ENCODE measurements at places on chromosomes 5 and 9. TPM values are rescaled to one million over a fixed set of nuclear protein-coding genes. Genes with fewer than 3 reads are reported as not detected.

DNA sequence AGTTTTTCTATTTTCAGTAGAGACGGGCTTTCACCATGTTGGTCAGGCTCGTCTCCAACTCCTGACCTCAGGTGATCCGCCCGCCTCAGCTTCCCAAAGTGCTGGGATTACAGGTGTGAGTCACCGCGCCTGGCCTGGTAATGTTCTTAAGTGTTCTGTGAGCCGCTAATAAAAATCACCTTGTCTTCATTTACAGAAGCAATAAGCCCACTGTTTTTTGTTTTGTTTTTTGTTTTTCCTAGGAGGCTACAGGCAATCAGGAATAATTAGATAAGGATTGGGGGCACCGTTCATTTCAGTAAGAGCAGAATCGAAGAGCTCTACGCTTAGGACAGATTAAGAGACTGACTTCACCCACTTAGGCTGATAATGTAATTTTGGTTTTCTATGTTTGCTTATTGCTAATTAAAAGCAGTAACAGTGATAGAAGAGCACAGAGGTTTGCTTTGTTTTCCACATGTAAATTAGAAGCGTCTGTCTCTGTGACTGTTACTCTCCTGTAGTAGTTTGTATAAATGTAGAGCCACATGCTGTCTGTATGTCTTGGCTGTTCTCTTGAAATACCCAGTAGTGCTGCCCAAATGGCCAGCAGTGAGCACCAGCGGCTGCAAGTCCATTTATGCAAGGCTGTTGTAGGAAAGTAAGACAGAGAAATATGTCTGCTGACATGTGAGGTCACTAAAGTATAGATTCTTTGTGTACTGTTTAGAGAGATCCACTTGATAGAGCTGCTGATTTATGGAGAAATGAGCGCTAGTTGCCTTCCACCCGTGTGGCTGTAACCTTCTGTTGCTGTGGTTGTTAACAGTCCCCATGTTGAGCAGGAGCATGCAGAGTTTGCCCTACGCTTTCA is 30.5 kb downstream of the TRIO start:
- H3K36me3 ChIP-seq: peaks cover 1% of the 10 kb centered on the region
- H3K27ac ChIP-seq: peak overlapping the region; percentile 9
- DNase-seq: no peak
- H3K4me3 ChIP-seq: no peak overlapping the region
- H3K27me3 ChIP-seq: no peaks in the 10 kb centered on the region
- H3K4me1 ChIP-seq: peaks cover 64% of the 10 kb centered on the region

DNA sequence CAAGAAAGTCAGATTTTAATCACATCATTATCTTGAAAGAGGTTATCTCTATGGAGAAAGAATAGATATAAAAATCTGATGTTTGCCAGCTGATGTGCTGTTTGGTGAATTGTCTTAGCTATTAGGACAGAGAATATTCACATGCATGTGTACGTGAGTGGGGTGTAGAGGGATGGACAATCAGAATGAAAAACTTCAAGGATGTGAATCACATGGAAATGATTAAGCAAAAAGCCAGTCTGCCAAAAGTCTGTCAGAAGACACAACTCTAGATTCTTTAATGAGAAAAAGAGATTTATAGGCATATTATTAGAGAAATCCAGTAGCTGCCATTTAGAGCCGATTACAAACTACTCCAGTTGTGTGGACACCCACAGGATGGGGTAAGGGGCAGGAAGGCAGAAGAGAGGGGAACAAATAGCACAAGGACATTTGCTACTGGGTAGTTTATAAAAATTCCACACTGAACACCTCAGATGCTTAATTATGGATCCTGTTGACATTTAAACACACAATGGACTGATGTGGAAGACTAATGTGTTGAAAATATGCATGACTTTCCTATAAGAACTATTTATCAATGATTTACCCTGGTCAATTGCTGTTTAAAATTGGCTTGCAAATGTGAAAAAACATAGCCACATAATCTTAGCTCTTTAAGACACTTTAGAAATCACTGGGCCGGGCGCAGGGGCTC is 127.4 kb downstream of the PTTG1 start:
- no peak overlapping the region for H3K4me3 ChIP-seq
- H3K27ac ChIP-seq: no peak overlapping the region
- no peaks in the 10 kb centered on the region for H3K36me3 ChIP-seq
- no peak for DNase-seq
- H3K4me1 ChIP-seq: no peaks in the 10 kb centered on the region
- H3K27me3 ChIP-seq: peaks cover 21% of the 10 kb centered on the region

- no peak overlapping the region for H3K27ac ChIP-seq
- H3K36me3 ChIP-seq: peaks cover 12% of the 10 kb centered on the region
- H3K27me3 ChIP-seq: no peaks in the 10 kb centered on the region
- H3K4me1 ChIP-seq: no peaks in the 10 kb centered on the region
- no peak overlapping the region for H3K4me3 ChIP-seq
Measured at GRCh38 chr5:150401076-150401375, 11.7 kb downstream of the CD74 start.

The ZFP37 gene
- 8.4 TPM for total RNA-seq

The ARHGEF37 gene
- 2.3 TPM for total RNA-seq

The ZNF483 gene
- total RNA-seq: 28.7 TPM

- H3K4me1 ChIP-seq: peaks cover 6% of the 10 kb centered on the region
- no peak overlapping the region for H3K27ac ChIP-seq
- peaks cover 3% of the 10 kb centered on the region for H3K27me3 ChIP-seq
- peaks cover 3% of the 10 kb centered on the region for H3K36me3 ChIP-seq
- no peak overlapping the region for H3K4me3 ChIP-seq
Measured at GRCh38 chr9:38432922-38433510, 8.8 kb upstream of the IGFBPL1 start.

- H3K4me3 ChIP-seq: peak within 1 kb of the TSS; percentile 62
- peak within 1 kb of the TSS; percentile 16 for H3K27ac ChIP-seq
- no peak for DNase-seq
- peaks cover 24% of the 10 kb centered on the region for H3K4me1 ChIP-seq
Measured at GRCh38 chr9:130896233-130897014, at the start of gene QRFP. QRFP (minus strand) TSS chr9:130896812; CDS start chr9:130893838, 2,974 bp downstream.

The FBP1 gene
- 0.80 TPM for total RNA-seq

The TRIM7 gene
- not detected for total RNA-seq

The DDX4 gene
- not detected for total RNA-seq

The LCN12 gene
- 0.50 TPM for total RNA-seq

- no peak overlapping the region for H3K4me3 ChIP-seq
- no peaks in the 10 kb centered on the region for H3K4me1 ChIP-seq
- DNase-seq: no peak
- no peak overlapping the region for H3K27ac ChIP-seq
- no peaks in the 10 kb centered on the region for H3K27me3 ChIP-seq
Measured at GRCh38 chr5:115377468-115378217, 81.2 kb upstream of the CCDC112 start.

The PCDHGB6 gene
- total RNA-seq: 53.7 TPM

The FLT4 gene
- total RNA-seq: 15.7 TPM

GRCh38 chr9:114371973-114372917 is 15.5 kb downstream of the AKNA start:
- no peak overlapping the region for H3K4me3 ChIP-seq
- peak overlapping the region; percentile 57 for H3K27ac ChIP-seq
- no peak for DNase-seq
- no peaks in the 10 kb centered on the region for H3K27me3 ChIP-seq

GRCh38 chr9:101795147-101795546 is 56.7 kb upstream of the GRIN3A start:
- no peak overlapping the region for H3K27ac ChIP-seq
- no peak overlapping the region for H3K4me3 ChIP-seq
- H3K27me3 ChIP-seq: peaks cover 32% of the 10 kb centered on the region
- H3K4me1 ChIP-seq: no peaks in the 10 kb centered on the region
- H3K36me3 ChIP-seq: no peaks in the 10 kb centered on the region

Measured in neural crest cell (in vitro differentiated cells).